ENCODE measurements at places on chromosomes 1 and 21.

- no peak for DNase-seq
Observed at GRCh38 chr1:161162052-161162451, 2.8 kb downstream of the USP21 start.

GRCh38 chr1:224881762-224882211, 47.7 kb upstream of the DNAH14 start:
- DNase-seq, result no peak

DNA sequence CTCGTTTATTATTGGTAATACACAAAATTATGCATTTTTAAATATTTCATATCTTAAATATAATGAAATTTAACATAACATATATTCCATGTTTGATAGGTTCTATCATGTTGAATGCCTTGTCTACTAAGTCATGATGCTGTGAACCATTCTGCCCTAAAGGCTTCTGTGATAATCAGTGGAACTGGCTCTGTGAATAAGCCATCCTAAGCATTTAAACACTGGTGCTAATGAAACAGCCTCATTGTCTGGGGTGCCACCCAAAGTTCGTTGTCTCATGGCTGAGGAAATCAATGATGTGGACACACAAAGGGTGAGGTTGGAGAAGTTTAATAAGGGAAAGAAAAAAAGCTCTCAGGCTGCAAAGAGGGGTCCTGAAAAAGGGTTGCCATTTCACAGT, 264.7 kb upstream of the ZRANB2 start:
- no peak for DNase-seq

DNA sequence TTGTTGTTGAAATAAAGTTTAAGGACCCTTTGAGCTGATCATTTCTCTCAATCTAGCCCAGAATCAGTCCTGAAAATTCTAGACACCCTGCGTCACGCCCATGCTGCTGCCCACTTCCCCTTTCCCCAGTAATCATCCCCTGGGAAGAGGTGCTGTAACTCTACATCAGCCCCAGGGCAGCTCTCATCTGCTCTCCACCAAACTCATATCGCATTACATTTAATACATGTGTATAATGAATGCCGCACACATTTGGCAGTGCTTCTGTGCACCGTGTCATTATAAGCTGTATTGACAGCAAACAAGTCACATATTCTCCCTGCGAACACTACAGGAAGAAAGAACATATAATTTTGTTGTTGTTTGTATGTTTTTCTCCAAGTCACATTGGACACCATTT, 539.7 kb upstream of the DAB1 start:
- DNase-seq, result no peak

GRCh38 chr1:15191770-15192169, 38.2 kb downstream of the TMEM51 start:
- DNase-seq, result no peak

- DNase-seq, result no peak
Observed at GRCh38 chr1:99139876-99140275, 124.4 kb upstream of the PLPPR4 start.

- no peak for DNase-seq
Observed at GRCh38 chr1:185627171-185627570, 107.0 kb upstream of the HMCN1 start.

- DNase-seq, result no peak
Observed at GRCh38 chr1:78075621-78076020, 29.9 kb downstream of the GIPC2 start.

DNA sequence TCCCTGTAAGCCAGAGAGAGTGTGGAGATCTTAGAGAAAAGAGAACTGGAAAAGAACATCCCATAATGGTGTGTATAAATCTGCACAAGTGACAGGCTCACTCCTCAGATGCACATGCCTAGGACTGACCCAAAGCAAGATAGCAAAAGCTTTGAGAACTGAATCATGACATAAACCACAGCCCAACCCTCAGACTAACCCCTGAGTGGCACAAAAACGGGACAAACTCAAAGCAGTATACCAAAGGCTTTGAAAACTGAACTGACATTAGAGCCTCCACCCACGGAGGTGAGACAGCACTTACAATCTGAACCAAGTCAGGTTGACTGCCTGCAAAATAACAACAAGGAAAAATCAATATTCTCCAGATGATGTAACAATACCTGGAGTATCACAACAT, 70.8 kb downstream of the TIAM1 start:
- DNase-seq, result no peak

DNA sequence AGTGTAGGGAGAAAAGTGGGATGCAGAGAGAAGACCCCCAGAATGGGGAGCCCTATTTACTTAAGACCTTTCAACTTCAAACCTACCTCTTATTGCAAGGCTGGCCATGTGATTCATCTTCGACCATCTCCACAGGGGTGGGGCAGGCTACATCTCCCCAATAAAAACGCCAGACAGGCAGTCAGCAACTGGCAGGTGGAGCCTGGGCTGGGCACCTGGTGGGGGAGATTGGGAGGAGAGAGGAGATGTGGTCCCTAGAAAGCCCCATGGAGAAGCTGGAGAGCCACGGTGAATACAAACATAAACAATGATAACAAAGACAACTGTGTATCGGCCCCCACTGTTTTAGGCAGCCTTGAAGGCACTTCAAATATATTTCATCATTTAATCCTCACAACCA, 336.7 kb upstream of the PROX1 start:
- DNase-seq, result no peak

- no peak for DNase-seq
Observed at GRCh38 chr1:62391369-62391971, 45.4 kb upstream of the USP1 start.

GRCh38 chr1:110498270-110498669, 20.7 kb downstream of the KCNA10 start:
- no peak for DNase-seq

DNA sequence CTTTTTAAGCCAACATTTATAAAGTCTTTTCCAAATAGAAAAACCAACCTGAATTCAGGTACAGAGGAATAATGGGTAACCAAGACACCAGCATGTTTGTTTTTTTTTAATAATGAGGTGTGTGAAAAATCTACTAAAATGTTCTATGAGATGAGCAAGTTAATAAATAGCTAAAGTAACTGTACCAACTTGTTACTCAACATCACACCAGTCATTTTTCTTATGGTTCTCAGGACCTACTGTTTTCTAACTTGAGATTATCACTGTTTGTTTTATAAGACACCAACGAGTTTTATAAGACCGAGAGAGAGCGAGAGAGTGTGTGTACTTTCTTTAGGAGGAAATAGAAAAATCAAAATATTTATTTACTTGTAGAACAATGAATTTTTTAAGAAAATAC, 12.4 kb downstream of the ELK4 start:
- DNase-seq, result no peak

DNA sequence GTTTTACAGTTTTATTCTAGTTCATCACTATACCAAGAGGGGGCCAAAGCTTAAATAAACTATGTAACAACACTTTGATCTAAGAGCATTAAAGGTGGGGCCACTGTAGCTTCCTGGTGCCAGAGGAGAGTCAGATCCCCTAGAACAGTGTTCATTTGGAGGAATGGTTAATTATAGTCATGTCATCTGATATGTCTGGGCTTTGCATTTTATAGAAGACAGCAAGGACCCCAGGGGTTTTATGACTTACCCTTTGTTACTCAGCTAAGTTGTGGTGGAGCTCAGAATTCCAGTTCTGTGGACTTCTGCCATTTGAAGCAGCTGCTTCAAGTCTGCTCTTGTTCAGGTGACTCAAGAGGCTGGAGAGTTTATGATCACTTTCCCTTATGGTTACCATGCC, 16.7 kb downstream of the KDM4A start:
- no peak for DNase-seq

- DNase-seq, result no peak
Observed at GRCh38 chr1:199660071-199660470, 367.4 kb upstream of the NR5A2 start.

GRCh38 chr1:110186558-110186957, 23.6 kb upstream of the KCNC4 start:
- no peak for DNase-seq

DNA sequence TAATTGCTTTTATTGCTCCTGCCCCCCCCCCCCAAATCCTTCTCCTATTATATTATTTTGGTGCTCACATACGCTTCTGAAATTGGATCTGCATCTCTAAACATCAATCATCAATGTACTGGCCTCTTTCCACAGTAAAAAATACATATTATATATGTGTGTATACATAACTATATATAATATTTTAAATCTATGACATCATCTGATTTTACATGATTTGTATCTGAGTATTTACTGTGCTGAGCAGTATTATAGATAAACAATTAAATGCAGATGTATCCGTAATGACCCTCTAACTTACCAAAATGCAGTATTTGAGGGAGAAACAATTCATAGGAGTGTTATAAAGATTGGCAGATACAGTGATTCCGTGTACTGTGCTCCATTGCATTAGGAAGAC, 832 bp downstream of the PLPPR4 start:
- no peak for DNase-seq

DNA sequence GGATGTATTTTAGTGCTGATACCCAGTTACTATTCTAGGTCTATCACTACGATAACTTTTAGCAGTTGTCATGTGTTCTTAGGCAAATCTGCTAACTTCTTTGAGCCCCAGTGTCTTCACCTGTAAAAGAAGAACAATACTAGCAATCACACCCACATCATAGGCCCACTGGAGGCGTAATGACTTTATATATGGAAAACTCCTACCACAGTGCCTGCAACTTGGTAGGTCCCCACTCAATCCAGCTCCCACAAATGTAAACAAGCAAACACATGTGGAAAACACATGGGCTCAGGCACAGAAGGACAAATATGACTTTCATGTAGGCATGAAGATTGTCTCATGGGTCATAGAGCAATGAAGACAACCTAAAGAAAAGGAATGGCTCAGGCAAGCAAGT, 115.8 kb downstream of the TBX19 start:
- no peak for DNase-seq

GRCh38 chr21:38830671-38831525, 25.2 kb downstream of the ETS2 start:
- no peak for DNase-seq

GRCh38 chr1:211741116-211741515, 65.7 kb upstream of the NEK2 start:
- no peak for DNase-seq

DNA sequence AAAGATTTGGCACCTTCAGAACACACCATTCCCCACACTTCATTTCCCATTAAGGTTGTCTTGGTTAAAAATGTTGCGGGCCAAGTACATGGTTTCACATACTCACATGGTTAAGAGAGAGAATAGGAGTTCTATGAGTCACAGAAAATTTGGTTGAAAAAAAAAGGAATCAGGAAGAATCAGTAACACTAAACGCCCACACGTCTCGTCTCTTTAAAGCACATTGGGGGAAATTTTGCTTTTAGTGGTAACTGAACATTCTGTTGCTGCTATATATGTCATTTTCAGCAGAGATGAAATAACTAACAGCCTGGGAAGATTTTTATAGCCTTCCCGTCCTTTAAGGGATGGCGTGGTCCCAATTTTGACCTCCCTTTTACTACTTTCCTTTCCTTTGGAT, 132.9 kb upstream of the ERG start:
- no peak for DNase-seq

DNA sequence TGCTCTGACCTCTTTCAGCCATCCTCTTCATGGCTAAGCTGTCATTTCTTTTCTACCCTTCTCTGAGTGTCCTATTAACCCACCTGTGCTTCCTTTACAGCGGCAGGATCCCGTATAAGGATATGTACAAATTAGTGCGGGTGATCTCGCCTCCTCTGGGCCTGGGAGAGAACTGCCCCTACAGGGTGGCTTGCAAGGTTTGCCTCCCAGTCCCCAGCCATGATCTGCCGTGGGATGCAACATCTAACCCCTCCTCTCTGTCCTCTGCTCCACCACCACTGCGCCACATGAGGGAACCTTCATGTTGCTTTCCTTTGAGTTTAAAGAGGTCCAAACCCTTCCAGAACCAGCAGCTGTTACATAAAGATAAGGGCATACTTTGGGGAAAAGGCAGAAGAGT, 282.2 kb downstream of the ZNF648 start:
- no peak for DNase-seq

DNA sequence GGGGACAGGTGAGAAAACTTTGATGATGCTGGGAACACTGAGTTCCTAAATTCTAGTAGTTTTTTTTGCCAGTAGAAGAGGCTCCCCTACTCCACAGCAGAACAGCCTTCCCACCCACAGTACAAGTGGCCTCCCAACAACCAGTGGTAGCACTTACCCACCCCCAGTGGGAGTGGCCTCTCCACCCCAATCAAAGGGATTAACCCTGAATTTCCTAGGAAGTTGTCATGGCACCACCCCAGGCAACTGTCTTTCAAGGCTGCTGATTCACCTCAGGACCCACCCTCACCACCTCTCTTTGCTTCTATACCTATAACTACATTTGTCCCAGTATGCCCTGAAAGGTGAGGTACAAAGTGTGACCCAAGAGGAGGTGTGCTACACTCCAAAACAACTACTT, 81.4 kb upstream of the PRDX6 start:
- no peak for DNase-seq

- no peak for DNase-seq
Observed at GRCh38 chr1:202221911-202222909, 28.6 kb downstream of the LGR6 start.

DNA sequence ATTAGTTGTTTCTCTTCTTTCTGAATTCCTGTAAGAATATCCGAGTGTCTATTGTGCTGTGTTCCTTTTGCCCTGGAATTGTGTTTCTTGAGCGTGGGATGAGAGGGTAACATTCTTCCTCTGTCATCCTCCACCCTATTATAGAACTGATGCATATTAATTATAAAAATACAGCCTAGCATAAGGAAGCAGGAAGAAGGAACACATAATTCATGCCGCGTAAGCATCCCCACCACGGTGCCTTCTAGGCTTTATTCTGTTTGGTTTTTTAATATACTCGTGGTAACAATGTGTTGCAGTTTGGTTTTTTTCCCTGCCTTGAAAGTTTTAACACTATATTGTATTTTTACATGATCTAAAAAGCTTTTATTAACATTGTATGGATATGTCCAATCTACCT, 65.7 kb downstream of the GALNT2 start:
- DNase-seq, result no peak

GRCh38 chr1:111565968-111566367, 53.6 kb upstream of the RAP1A start:
- DNase-seq, result no peak

DNA sequence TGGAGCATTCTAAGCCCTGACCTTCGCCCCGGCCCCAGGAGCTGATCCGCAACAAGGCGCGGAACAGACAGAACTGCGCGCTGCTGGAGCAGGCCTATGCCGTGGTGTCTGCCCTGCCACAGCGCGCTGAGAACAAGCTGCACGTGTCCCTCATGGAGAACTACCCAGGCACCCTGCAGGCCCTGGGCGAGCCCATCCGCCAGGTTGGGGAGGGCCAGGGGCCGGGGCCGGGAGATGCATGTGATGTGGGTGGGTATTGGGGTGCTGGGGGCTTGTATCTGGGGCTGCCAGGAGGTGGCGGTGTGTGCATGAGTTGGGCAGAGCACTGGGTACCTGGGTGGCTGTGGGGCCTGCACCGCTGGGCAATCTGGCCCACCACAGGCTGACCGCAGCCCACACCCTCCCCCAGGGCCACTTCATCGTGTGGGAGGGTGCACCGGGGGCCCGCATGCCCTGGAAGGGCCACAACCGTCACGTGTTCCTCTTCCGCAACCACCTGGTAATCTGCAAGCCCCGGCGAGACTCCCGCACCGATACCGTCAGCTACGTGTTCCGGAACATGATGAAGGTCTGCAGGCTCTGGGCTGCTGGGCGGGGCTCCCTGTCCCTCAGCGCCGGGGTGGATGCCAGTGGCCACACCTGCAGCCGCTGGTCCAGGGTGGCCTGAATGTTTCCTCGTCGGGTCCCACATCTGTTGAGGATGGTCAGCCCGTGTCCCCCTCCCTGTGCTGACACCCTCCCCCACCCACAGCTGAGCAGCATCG, 65.8 kb downstream of the TRIM11 start:
- DNase-seq, result peak; percentile 23
